Lower lobe of right lung (tissue), 2 donors: ENCODE measurements at places on chromosomes 4 and X. TPM values are rescaled to one million over a fixed set of nuclear protein-coding genes. Genes with fewer than 3 reads are reported as not detected.

APBB2 gene
- 59.3 TPM for total RNA-seq

MTTP gene
- 0.15 TPM for total RNA-seq

CT47B1 gene
- total RNA-seq = not detected

RADX gene
- total RNA-seq = 3.7 TPM

NEXMIF gene
- 0.74 TPM for total RNA-seq

MAGEA12 gene
- total RNA-seq = not detected

SLITRK4 gene
- 0.74 TPM for total RNA-seq

GPR50 gene
- not detected for total RNA-seq

GRCh38 chr4:27836523-27836922, 975.9 kb downstream of the STIM2 start:
- DNase-seq = no peak

- no peak for DNase-seq
Observed at GRCh38 chrX:2717312-2717711, 26.2 kb downstream of the CD99 start.

DNA sequence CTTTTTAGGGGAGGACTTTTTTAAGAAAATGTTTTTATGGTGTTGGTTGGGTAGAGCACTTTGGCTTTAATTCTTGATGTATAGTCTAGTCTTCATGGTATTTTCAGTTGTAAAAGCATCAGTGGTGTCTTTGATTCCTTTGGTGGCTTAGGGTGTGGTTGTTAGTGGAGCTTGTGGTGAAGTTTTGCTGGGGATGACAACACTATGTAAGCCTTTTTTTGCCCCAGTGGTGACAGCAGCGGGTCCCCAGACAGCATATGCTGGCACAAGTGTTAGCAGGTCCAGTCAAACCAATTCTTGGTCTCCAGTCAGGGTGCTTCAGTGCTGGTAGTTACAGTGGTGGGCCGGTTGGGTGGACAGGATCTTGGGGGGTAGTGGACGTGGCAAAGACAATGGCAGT, 52.0 kb downstream of the CHIC1 start:
- DNase-seq = no peak

- no peak for DNase-seq
Observed at GRCh38 chrX:29553542-29553941, 661.8 kb upstream of the MAGEB2 start.

- DNase-seq = no peak
Observed at GRCh38 chrX:31181377-31182000, 109.6 kb upstream of the FTHL17 start.

- DNase-seq = no peak
Observed at GRCh38 chr4:74006009-74006476, 7.6 kb upstream of the CXCL5 start.

- no peak for DNase-seq
Observed at GRCh38 chr4:10738826-10739489, 54.4 kb upstream of the CLNK start.

GRCh38 chr4:187565416-187565815, 430.2 kb upstream of the ZFP42 start:
- DNase-seq = no peak

- no peak for DNase-seq
Observed at GRCh38 chr4:87392183-87392582, 1.2 kb upstream of the HSD17B11 start.

- no peak for DNase-seq
Observed at GRCh38 chr4:136017556-136017955, 1514.7 kb downstream of the PCDH18 start.
